ENCODE measurements at places on chromosomes 13 and 19. TPM values are rescaled to one million over a fixed set of nuclear protein-coding genes. Genes with fewer than 3 reads are reported as not detected.

GRCh38 chr19:33868076-33868735, 71.5 kb downstream of the KCTD15 start:
- H3K4me1 ChIP-seq, result no peaks in the 10 kb centered on the region
- H3K36me3 ChIP-seq, result no peaks in the 10 kb centered on the region
- no peaks in the 10 kb centered on the region for H3K27me3 ChIP-seq
- peak overlapping the region; percentile 25 for H3K4me3 ChIP-seq
- peak overlapping the region; percentile 44 for H3K27ac ChIP-seq

GRCh38 chr19:29245215-29245614, 32.3 kb upstream of the UQCRFS1 start:
- H3K27ac ChIP-seq, result no peak overlapping the region
- H3K36me3 ChIP-seq, result no peaks in the 10 kb centered on the region
- DNase-seq, result no peak
- no peaks in the 10 kb centered on the region for H3K27me3 ChIP-seq

- peaks cover 67% of the 10 kb centered on the region for H3K36me3 ChIP-seq
- no peak overlapping the region for H3K4me3 ChIP-seq
- H3K4me1 ChIP-seq, result no peaks in the 10 kb centered on the region
- H3K27ac ChIP-seq, result no peak overlapping the region
- no peaks in the 10 kb centered on the region for H3K27me3 ChIP-seq
- no peak for DNase-seq
Measured at GRCh38 chr19:5078182-5078581, 109.3 kb downstream of the KDM4B start.

- no peaks in the 10 kb centered on the region for H3K27me3 ChIP-seq
- H3K4me3 ChIP-seq, result no peak overlapping the region
- H3K4me1 ChIP-seq, result peaks cover 9% of the 10 kb centered on the region
- peaks cover 5% of the 10 kb centered on the region for H3K36me3 ChIP-seq
- no peak overlapping the region for H3K27ac ChIP-seq
Measured at GRCh38 chr13:36879218-36879938, 40.7 kb downstream of the SMAD9 start.

DNA sequence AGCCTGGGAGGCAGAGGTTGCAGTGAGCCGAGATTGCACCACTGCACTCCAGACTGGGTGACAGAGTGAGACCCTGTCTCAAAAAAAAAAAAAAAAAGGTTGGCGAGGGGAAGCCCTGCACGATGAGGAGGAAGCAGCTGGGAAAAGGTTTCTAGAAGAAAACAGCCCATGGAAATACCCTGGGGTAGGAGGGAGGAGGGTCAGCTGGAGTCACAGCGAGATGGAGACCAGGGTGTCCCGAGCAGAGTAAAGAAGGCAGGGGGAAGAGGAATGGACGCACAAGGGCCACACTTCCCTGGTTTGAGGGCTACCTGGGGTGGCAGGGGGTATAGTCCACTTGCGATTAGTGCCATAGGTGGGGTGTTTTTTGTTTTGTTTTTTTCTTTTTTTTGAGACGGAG, 6.4 kb downstream of the KANK3 start:
- H3K4me1 ChIP-seq, result peaks cover 7% of the 10 kb centered on the region
- no peak overlapping the region for H3K4me3 ChIP-seq
- no peaks in the 10 kb centered on the region for H3K36me3 ChIP-seq
- H3K27ac ChIP-seq, result no peak overlapping the region
- no peak for DNase-seq
- H3K27me3 ChIP-seq, result peaks cover 17% of the 10 kb centered on the region

DNA sequence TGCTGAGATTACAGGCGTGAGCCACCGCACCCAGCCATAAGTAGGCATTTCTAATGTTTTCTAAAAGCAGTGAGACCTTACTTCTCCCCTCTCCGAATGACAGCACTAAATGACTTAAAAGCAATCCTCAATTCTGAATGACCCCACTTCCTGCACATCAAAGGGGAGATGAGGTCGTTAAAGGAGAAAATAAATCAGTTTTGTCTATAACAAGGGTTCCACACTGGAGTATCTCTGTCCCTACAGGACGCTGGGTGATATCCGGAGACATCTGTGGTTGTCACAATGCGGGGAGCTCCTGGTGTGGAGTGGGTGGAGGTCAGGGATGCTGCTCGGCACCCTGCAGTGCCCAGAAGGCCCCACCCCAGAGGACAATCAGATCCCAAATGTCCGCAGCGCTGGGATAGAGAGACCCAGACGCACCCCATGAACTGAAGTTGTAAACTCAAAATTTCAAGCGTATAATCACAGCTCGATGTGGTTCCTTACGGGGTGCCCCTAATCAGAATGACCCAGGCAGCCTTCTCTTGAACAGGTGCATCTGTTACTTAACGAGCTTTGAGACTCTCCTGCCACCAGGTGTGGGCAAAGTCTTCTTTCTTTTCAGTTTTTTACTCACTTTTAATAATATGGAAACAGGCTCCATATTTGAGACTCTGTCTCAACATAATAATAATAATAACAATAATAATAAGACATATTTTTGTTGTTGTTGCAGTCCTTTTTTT, 2.9 kb downstream of the GNG7 start:
- H3K27me3 ChIP-seq, result no peaks in the 10 kb centered on the region
- no peaks in the 10 kb centered on the region for H3K36me3 ChIP-seq
- no peak overlapping the region for H3K4me3 ChIP-seq
- H3K4me1 ChIP-seq, result peaks cover 4% of the 10 kb centered on the region
- no peak for DNase-seq

DNA sequence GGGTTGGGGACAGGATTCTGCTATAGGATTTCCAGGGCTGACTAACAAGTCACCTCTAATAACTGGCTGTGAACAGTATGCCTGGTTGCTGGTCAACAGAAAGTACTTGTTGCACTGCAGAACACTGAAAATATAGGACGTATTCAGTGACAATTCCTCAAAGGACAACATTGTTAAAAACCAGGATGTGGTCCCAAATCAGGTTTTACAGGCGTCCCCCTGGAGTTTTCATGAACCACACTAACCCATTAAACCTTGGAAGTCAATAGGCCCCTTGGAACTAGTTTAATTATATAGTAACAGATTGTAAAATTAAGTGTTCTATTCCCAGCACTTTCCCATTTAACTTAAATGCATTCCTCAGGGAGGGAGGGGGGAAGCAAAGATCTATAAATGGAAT, 495.4 kb downstream of the TBC1D4 start:
- DNase-seq, result no peak
- H3K27ac ChIP-seq, result no peak overlapping the region
- H3K4me1 ChIP-seq, result no peaks in the 10 kb centered on the region

DNA sequence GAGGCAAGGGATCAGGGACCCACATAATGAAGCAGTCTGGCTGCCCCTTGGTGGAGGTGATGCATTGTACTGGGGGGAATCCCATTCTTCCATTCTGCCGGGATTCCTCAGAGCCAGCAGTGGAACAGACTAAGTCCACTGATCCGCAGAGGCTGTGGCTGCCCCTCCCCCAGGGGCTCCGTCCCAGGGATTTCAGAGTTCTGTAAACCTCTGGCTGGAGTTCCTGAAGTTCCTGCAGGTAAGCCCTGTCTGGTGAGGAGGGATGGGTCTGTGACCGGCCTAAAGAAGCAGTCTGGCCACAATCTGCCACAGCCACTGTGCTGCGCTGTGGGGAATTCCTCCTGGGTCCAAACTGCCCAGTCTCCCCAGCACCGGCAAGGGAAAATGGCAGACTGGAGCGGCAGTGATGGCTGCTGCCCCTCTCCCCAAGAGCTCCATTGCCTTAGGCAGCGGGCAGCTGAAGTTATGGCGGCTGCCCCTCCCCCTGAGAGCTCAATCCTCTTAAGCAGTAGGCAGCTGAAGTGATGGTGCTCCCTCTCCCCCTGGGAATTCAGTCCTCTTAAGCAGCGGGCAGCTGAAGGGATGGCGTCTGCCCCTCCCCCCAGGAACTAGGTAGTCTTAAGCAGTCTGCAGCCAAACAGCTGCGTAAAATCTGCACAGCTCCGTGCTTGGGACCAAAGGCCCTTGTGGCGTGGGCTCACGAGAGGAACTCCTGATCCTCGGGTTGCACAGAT, 155.7 kb downstream of the PCDH17 start:
- no peak overlapping the region for H3K27ac ChIP-seq
- H3K4me1 ChIP-seq, result no peaks in the 10 kb centered on the region
- H3K36me3 ChIP-seq, result no peaks in the 10 kb centered on the region
- H3K4me3 ChIP-seq, result no peak overlapping the region
- no peaks in the 10 kb centered on the region for H3K27me3 ChIP-seq
- no peak for DNase-seq

- no peak for DNase-seq
- no peak overlapping the region for H3K27ac ChIP-seq
- peak overlapping the region; percentile 33 for H3K4me3 ChIP-seq
- H3K27me3 ChIP-seq, result peaks cover 22% of the 10 kb centered on the region
Measured at GRCh38 chr19:4279267-4279529, 132 bp downstream of the SHD start.

- no peak for DNase-seq
- H3K27ac ChIP-seq, result no peak overlapping the region
- no peaks in the 10 kb centered on the region for H3K27me3 ChIP-seq
- H3K4me1 ChIP-seq, result no peaks in the 10 kb centered on the region
- H3K4me3 ChIP-seq, result no peak overlapping the region
- no peaks in the 10 kb centered on the region for H3K36me3 ChIP-seq
Measured at GRCh38 chr13:97214921-97215320, 7.2 kb upstream of the MBNL2 start.

- H3K4me3 ChIP-seq, result no peak overlapping the region
- H3K27me3 ChIP-seq, result no peaks in the 10 kb centered on the region
- H3K4me1 ChIP-seq, result no peaks in the 10 kb centered on the region
- H3K27ac ChIP-seq, result no peak overlapping the region
- no peak for DNase-seq
Measured at GRCh38 chr19:43470288-43470687, 4.9 kb upstream of the LYPD3 start.

DNA sequence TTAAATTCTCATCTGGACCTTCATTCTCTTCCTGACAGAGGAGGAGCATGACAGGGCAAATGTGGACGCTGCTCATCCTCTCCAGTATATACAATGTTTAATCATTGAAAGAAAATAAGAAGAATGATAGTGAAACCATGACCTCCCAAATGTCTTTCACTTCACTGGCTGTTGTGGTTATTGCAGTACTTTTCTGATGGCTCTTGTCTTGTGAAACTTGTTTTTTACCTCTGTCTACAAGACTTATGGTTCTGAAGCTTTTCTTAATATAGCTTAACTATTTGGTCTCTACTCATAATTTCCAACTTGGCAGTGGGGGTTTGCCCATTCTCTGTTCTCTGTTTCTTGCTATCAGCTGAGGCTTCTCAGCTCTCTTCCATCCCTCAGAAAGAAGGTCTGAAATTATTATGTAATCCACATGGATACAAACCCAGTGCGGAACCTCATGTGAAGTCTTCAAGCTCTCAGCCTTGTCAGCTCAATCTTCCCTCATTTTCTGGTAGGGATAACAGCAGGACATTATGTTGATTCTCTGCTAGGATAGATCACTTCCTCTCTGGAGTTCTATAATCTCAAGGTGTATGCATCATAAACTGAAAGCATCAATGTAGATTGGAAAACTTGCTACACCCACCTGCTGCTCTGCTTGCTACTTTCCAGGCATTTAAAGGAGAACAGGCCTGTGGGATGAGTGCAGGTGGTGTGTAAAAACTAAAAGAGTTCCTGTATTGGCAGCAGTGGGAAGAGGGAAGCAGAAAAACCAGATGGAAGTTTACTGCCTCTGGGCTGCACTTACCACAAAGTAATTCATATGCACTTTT, 250.3 kb upstream of the HTR2A start:
- H3K4me1 ChIP-seq, result no peaks in the 10 kb centered on the region
- H3K27ac ChIP-seq, result no peak overlapping the region
- H3K36me3 ChIP-seq, result no peaks in the 10 kb centered on the region
- H3K27me3 ChIP-seq, result no peaks in the 10 kb centered on the region
- H3K4me3 ChIP-seq, result no peak overlapping the region

- DNase-seq, result no peak
- H3K36me3 ChIP-seq, result peaks cover 46% of the 10 kb centered on the region
- no peak overlapping the region for H3K4me3 ChIP-seq
- no peak overlapping the region for H3K27ac ChIP-seq
Measured at GRCh38 chr13:94620286-94620896, 18.7 kb downstream of the GPR180 start.

GRCh38 chr13:44578067-44578400, 1.9 kb upstream of the TSC22D1 start:
- H3K27me3 ChIP-seq, result no peaks in the 10 kb centered on the region
- no peak for DNase-seq
- H3K4me1 ChIP-seq, result peaks cover 21% of the 10 kb centered on the region
- H3K4me3 ChIP-seq, result peak overlapping the region; percentile 66
- H3K36me3 ChIP-seq, result no peaks in the 10 kb centered on the region
- H3K27ac ChIP-seq, result peak overlapping the region; percentile 98

GRCh38 chr13:93547886-93548285, 321.3 kb downstream of the GPC6 start:
- H3K36me3 ChIP-seq, result no peaks in the 10 kb centered on the region
- H3K4me3 ChIP-seq, result no peak overlapping the region
- no peaks in the 10 kb centered on the region for H3K27me3 ChIP-seq
- H3K27ac ChIP-seq, result no peak overlapping the region

DNA sequence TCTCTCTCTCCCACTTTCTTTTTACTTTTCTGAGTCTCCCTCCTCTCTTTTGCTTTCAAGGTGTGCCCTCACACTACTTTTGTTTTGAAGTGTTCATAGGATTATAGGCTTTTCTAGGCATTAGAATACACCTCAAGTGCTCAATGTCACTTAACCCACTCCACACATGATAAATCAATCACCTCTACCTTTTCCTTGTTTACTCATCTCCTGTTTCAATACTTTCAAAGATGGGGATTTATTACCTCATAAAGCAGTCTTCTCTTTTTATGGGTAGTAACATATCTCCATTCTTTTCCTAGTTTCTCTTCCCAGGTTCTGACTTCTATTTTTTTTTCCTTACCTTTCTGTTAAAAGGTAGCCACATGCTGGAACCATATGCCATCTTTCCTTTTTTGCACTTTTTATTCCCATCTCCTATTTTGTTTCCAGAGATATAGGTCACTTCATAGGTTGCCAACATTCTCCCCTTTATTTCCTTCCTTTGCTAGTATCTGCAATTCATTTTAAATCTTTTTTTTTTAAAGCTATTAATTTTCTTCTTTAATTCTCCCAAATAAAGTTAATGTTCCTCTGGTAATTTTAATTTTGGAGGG, 137.6 kb upstream of the SLC10A2 start:
- no peaks in the 10 kb centered on the region for H3K4me1 ChIP-seq
- no peak overlapping the region for H3K4me3 ChIP-seq
- no peak overlapping the region for H3K27ac ChIP-seq
- DNase-seq, result no peak
- H3K36me3 ChIP-seq, result no peaks in the 10 kb centered on the region

- no peaks in the 10 kb centered on the region for H3K36me3 ChIP-seq
- H3K4me1 ChIP-seq, result no peaks in the 10 kb centered on the region
- no peaks in the 10 kb centered on the region for H3K27me3 ChIP-seq
- no peak overlapping the region for H3K27ac ChIP-seq
- DNase-seq, result no peak
Measured at GRCh38 chr19:33722456-33723239, 74.0 kb upstream of the KCTD15 start.

GRCh38 chr13:21355304-21355703, 103.8 kb downstream of the ZDHHC20 start:
- no peak overlapping the region for H3K27ac ChIP-seq
- no peaks in the 10 kb centered on the region for H3K36me3 ChIP-seq
- no peak overlapping the region for H3K4me3 ChIP-seq
- no peaks in the 10 kb centered on the region for H3K4me1 ChIP-seq
- no peak for DNase-seq

The NKG7 gene
- total RNA-seq, result 30.2 TPM

The MEIOSIN gene
- not detected for total RNA-seq

The SLC25A41 gene
- not detected for total RNA-seq

The SPRED3 gene
- 18.3 TPM for total RNA-seq

The DCT gene
- not detected for total RNA-seq

The ADGRE3 gene
- not detected for total RNA-seq

The TNFSF13B gene
- total RNA-seq, result 15.0 TPM

The FCGBP gene
- 21.2 TPM for total RNA-seq

The BBC3 gene
- total RNA-seq, result 14.9 TPM

Data from ascending aorta (tissue), 2 donors.